ENCODE measurements at places on chromosomes 16 and 17.

- no peak for DNase-seq
Measured at GRCh38 chr17:61487161-61487988, 35.2 kb downstream of the TBX4 start.

GRCh38 chr17:63542942-63543821 is 7.1 kb upstream of the DCAF7 start:
- no peak for DNase-seq

GRCh38 chr17:81183316-81183715 is 17.3 kb upstream of the AATK start:
- no peak for DNase-seq

DNA sequence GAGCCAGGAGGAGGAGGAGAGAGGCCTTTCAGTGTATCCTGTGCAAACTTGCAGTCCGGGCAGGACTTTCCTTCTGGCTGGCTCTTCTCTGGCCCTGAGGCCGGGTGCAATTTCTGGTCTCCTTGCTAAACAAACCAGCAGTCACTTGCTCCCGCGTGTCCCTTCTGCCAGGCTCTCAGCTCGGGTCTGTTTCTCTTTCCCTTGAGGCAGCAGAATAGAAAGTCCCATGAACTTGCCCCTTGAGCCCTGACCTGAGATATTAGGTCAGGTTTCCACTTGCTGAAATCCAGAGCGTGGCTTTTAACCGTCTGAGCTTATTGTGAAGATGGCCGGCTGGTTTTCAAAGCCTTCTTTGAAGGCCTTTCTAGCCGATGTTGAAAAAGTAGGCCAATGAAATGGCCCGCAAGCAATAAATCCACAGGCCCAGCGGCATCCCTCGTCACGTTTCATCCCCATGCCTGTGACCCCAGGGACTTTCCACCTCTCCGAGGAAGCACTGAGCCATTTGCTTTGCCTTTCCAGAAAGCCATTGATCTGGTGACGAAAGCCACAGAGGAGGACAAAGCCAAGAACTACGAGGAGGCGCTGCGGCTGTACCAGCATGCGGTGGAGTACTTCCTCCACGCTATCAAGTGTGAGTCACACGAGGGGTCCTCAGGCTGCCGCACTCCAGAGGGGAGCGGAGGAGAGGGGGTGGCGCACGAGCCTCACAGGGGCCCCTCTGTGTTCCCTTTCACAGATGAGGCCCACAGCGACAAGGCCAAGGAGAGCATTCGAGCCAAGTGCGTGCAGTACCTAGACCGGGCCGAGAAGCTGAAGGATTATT is 4.5 kb downstream of the VPS4A start:
- DNase-seq = no peak

GRCh38 chr16:1439058-1439698 is 5.2 kb downstream of the CCDC154 start:
- no peak for DNase-seq

DNA sequence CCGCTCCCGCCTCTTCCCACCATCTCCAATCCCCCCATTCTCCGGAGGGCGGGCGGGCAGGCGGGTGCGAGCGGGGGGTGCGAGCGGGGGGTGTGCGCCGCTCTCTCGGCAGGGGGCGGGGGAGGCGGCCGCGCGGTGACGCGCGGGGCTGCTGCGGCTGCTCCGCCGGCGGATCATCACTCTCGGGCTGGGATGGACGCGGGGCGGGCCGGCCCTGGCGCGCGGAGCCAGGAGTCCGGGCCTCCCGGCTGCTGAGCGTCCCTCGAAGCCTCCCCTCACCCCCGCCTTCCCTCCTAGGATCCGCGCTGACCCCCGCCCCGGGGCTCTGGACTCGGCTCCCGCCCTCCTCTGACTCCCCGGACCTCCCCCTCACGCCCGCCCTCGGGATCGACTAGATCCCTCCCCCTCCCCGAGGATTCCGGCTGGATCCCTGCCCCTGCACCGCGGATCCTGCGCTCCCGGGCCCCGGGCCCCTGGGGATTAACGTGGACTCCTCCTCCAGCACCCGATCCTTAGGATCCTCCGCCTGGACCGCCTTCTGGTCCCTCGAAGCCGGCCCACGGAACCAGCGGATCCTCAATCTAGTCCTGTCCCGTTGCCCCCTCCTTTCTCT is 946 bp upstream of the TMEM256 start:
- DNase-seq = no peak
